MM.1S (cell line): ENCODE measurements at places on chromosomes 2 and 18.
A peak's percentile ranks its signal among the peaks of the same experiment; 100 is the strongest.

GRCh38 chr2:25386971-25387875, 45.5 kb upstream of the DNMT3A start:
- DNase-seq, result no peak
- no peak overlapping the region for H3K27ac ChIP-seq
- no peak overlapping the region for H3K4me3 ChIP-seq
- no peaks in the 10 kb centered on the region for H3K27me3 ChIP-seq
- no peaks in the 10 kb centered on the region for H3K36me3 ChIP-seq

GRCh38 chr2:180463608-180464007, 456.5 kb upstream of the CWC22 start:
- H3K4me1 ChIP-seq, result no peaks in the 10 kb centered on the region
- H3K27ac ChIP-seq, result no peak overlapping the region
- DNase-seq, result no peak

GRCh38 chr18:47334966-47335365, 83.5 kb upstream of the SKOR2 start:
- H3K27me3 ChIP-seq, result no peaks in the 10 kb centered on the region
- DNase-seq, result no peak
- H3K27ac ChIP-seq, result no peak overlapping the region
- H3K4me1 ChIP-seq, result no peaks in the 10 kb centered on the region

- no peaks in the 10 kb centered on the region for H3K27me3 ChIP-seq
- no peak overlapping the region for H3K27ac ChIP-seq
- no peaks in the 10 kb centered on the region for H3K36me3 ChIP-seq
- no peak overlapping the region for H3K4me3 ChIP-seq
- no peak for DNase-seq
These were observed 21.3 kb upstream of the TMEM131 start for GRCh38 chr2:98016908-98017670.

DNA sequence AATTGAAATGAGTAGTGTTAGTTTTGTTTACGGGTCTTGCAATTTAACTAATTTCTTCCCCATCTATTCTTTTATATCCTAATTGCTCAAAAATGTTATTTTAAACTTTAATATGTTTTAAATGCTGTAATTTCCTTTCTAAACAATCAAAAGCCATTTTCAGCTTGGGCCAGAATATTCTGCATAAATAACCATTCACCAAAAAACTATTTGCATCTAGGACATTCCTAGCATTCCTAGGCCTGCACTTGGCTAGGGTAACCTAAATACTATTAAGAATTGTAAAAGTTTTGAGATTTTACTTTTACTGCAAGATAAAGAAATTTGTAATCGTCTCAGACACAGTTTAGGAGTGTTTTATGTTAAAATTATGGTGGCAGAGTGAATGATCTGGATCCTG, 7.8 kb upstream of the ETAA1 start:
- no peak for DNase-seq
- no peak overlapping the region for H3K4me3 ChIP-seq
- H3K36me3 ChIP-seq, result no peaks in the 10 kb centered on the region
- peaks cover 2% of the 10 kb centered on the region; the same call in 1 of the 2 replicates for H3K4me1 ChIP-seq

DNA sequence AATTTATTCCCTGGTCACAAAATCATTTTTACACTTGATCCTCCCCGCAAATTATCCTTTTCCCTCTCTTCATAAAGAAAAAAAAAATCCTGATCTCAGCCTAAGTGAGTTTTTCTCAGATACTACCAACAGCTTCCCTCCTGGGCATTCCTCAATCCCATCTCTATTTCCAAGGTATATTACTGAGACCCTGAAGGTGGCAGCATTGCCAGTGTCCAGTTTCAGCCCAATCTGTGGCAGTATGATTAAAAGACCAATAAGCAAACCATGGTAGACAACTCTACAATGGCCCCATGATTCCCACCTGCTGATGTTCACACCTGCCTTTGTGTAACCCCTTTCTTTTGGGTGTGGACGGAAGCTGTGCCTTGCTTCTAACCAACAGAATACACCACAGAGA, 45.1 kb downstream of the CCDC93 start:
- no peak overlapping the region for H3K4me3 ChIP-seq
- no peak overlapping the region for H3K27ac ChIP-seq
- H3K36me3 ChIP-seq, result peaks cover 3% of the 10 kb centered on the region; the same call in 1 of the 2 replicates
- H3K4me1 ChIP-seq, result no peaks in the 10 kb centered on the region
- no peak for DNase-seq

GRCh38 chr18:79508565-79509535, 113.1 kb downstream of the NFATC1 start:
- no peak for DNase-seq
- H3K27ac ChIP-seq, result no peak overlapping the region
- no peaks in the 10 kb centered on the region for H3K36me3 ChIP-seq

GRCh38 chr2:70460333-70460732, 93.3 kb downstream of the TGFA start:
- H3K27ac ChIP-seq, result no peak overlapping the region
- H3K27me3 ChIP-seq, result no peaks in the 10 kb centered on the region
- no peak overlapping the region for H3K4me3 ChIP-seq
- DNase-seq, result no peak
- no peaks in the 10 kb centered on the region for H3K4me1 ChIP-seq

DNA sequence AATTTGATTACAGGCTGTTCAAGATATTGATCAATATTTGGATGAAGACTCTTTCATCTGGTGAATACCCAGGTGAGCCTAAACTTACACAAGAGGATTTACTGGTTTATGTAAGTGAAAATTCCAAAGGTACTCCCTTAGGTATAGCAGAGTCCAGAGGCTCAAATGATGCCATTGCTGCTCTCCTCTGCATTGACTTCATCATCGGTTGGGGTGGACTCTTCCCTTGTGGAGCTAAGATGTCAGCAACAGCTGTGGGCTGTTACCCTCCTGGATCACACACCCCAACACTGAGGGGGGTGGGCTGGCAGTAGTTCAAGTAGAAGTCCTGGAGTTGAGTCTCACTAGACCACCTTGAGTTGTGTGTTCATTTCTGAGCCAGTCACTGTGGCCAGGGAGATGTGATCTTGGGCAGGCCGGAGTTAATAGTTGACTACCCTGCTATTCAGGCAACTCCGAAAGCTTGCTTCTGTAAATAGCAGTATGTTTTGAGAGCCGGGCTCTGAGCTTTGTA, 236.9 kb downstream of the PTPRM start:
- no peaks in the 10 kb centered on the region for H3K4me1 ChIP-seq
- no peak for DNase-seq
- H3K4me3 ChIP-seq, result no peak overlapping the region
- H3K36me3 ChIP-seq, result no peaks in the 10 kb centered on the region
- no peak overlapping the region for H3K27ac ChIP-seq
- H3K27me3 ChIP-seq, result no peaks in the 10 kb centered on the region

- H3K27ac ChIP-seq, result no peak overlapping the region
- H3K36me3 ChIP-seq, result no peaks in the 10 kb centered on the region
- peaks cover 11% of the 10 kb centered on the region for H3K4me1 ChIP-seq
These were observed 333.7 kb upstream of the FIGN start for GRCh38 chr2:164069540-164069939.

GRCh38 chr2:10348891-10349290, 46.2 kb downstream of the HPCAL1 start:
- no peaks in the 10 kb centered on the region for H3K27me3 ChIP-seq
- DNase-seq, result no peak
- no peak overlapping the region for H3K4me3 ChIP-seq
- no peak overlapping the region for H3K27ac ChIP-seq
- H3K4me1 ChIP-seq, result peaks cover 14% of the 10 kb centered on the region

GRCh38 chr2:129713337-129713736, 266.1 kb upstream of the RAB6C start:
- H3K27me3 ChIP-seq, result no peaks in the 10 kb centered on the region
- H3K4me1 ChIP-seq, result no peaks in the 10 kb centered on the region
- no peaks in the 10 kb centered on the region for H3K36me3 ChIP-seq
- no peak for DNase-seq

GRCh38 chr18:55096263-55096951, 137.1 kb upstream of the CCDC68 start:
- H3K36me3 ChIP-seq, result no peaks in the 10 kb centered on the region
- DNase-seq, result peak; percentile 55
- H3K4me3 ChIP-seq, result no peak overlapping the region
- H3K27me3 ChIP-seq, result no peaks in the 10 kb centered on the region

DNA sequence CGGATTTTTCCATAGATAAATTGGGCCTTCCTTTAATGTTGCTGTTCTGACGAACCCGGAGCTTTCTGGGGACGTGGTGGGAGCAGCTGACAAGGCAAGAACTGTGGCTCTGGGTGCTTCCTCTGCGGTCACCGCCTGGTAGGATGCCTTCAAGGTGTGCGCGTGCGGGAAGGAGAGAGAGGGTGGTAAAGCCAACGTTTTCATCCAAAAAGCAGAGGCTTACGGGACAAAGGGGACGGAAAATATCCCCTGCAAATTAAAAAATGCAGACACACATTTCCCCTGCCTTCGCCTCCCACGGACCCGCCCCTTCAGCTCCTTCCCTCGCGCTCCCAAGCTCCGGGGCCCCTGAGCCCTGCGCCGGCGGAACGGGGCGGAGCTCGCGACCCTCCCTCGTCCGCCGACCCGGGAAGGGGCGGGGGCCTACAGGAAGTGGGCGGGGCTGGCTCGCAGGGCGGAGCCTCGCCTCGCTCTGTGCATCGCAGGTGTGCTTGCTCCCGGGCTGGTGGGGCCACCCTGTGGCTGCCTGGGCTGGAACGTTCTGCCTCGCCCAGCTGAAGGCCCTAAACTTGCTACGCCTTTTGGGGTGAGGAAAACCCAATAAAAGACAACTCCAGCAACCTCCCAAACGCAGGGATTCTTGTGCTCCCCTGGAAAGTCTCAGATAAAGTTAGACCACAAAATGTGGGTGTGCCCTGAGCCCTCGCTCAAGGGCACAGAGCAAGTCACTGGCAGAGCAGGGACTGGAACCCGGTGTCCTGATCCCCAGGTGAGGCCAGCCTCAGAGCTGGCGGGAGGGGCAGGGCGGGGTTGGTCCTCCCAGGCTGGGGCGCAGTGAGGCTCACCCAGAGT, 25.4 kb upstream of the SLC66A3 start:
- peak overlapping the region; percentile 28; the same call in 1 of the 2 replicates for H3K27ac ChIP-seq
- peak overlapping the region; percentile 44 for H3K4me3 ChIP-seq
- 0 out of 2 replicates have a peak, but pooled peaks cover 3% of the 10 kb centered on the region for H3K4me1 ChIP-seq
- H3K36me3 ChIP-seq, result no peaks in the 10 kb centered on the region
- DNase-seq, result peak; percentile 87

GRCh38 chr2:171004363-171004762, 75.3 kb downstream of the GORASP2 start:
- no peak for DNase-seq
- no peaks in the 10 kb centered on the region for H3K4me1 ChIP-seq
- H3K4me3 ChIP-seq, result no peak overlapping the region

DNA sequence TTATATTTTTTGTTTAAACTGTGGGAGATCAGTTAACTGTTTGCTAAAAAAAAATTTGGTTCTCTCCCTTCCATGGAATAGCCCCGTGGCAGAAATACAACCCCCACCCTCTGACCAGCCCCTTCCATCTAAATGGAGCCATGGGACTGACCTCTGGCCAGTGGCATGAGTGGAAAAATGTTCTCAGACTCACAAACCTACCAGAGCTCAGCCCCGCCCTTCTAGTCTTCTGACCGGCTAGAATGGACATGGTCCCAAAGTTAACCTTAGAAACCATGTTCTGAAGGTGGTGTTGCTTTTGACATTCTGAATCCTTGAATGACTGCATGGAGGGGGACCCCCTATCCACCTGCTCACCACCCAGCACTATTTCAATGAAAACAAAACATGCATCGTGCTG, 1.3 kb upstream of the CHRNA1 start:
- peaks cover 38% of the 10 kb centered on the region for H3K4me1 ChIP-seq
- H3K4me3 ChIP-seq, result no peak overlapping the region
- H3K27ac ChIP-seq, result no peak overlapping the region
- H3K36me3 ChIP-seq, result no peaks in the 10 kb centered on the region

DNA sequence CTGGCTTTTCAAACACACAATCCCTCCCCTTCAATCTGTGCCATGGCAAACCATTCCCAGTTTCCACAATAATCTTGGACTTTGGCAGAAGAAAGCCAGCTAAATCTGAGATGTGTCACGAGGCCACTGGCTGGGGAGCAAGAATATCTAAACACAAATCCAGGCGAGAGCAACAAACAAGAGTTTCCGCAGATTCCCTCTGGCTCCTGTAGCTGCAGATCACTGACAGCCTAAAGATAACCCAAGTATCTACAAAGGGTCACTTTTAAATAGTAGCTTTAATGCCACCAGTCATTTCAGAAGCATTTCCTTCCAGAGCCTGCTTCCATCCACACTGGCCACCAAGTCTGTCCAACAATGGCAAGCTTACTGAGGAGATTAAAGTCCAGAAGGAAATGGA, 86.9 kb downstream of the ACVR1 start:
- no peaks in the 10 kb centered on the region for H3K27me3 ChIP-seq
- no peak for DNase-seq
- H3K4me3 ChIP-seq, result no peak overlapping the region
- H3K4me1 ChIP-seq, result peaks cover 10% of the 10 kb centered on the region; the same call in 1 of the 2 replicates
- H3K27ac ChIP-seq, result peak overlapping the region; percentile 47; the same call in 1 of the 2 replicates
